NCI-H1694 treated with DMSO at 0.1 percent for 48 hours (cell line): ENCODE measurements at places on chromosomes 7 and 10.
A peak's percentile ranks its signal among the peaks of the same experiment; 100 is the strongest.

DNA sequence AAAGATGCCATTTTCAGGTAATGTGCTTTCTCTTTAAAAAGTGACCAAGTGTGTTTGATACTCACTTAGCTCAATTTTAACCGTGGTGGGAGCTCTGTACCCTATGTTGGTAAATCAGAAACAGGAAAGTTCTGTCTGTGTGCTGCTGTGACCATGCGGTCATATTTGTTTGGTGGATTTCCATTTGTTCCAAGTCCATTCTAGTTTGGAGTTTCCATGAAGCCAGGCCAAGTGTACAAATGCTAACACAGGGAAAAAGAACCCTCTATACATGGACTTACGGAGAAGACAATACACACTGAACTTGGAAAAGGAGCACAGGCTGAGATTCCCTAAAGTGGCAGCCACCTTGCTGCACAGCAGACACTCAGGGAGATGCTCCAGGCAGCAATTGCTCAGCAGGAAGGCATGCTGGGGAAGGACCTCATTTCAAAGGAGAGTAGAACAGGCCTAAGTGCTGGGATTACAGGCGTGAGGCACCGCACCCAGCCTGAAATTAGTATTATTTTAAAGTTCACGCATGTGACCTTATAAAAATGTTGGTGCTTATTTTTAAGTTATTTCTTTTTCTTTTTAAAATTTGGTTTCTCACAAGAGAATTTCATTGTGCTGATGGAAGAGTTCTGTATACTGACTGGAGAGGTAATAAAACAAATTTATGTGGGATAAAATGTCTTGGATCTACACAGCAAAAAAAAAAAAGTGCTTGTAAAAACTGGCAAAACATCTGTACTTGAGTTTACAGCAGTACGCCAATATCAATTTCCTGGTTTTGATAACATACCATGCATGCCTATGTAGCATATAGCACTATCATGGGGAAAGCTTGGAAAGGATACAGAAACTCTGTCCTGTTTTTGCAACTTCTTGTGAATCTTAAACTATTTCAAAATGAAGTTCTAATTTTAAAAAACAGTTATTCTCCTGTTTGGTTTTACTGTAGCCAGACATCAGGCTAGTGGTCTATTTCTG, 436.2 kb downstream of the KCNMA1 start:
- DNase-seq: no peak

- DNase-seq: no peak
Observed at GRCh38 chr10:117796130-117796745, 250.5 kb downstream of the RAB11FIP2 start.

- DNase-seq: no peak
Observed at GRCh38 chr7:39757604-39758003, 134.2 kb downstream of the RALA start.

DNA sequence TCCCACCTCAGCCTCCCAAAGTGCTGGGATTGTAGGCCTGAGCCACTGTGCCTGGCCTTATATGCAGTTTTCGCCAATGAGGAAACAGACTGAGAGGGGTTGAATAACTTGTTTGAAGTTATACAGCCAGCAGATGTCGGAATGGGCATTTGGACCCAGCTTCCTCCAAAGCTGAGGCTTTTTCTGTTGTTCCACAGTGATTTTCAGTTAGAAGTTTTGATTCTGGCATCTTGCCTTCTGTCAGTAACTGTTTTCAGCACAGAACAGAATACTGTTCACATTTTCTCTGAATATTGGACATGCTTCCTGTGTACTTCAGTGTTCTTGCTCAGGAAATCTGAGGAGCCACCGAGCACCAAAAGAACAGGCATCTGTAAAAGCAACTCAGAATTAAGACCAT, 287.2 kb downstream of the CAMK1D start:
- no peak for DNase-seq

- no peak for DNase-seq
Observed at GRCh38 chr10:70191972-70192305, 21.6 kb upstream of the SAR1A start.

- no peak for DNase-seq
Observed at GRCh38 chr10:29150010-29150409, 138.9 kb upstream of the LYZL1 start.

DNA sequence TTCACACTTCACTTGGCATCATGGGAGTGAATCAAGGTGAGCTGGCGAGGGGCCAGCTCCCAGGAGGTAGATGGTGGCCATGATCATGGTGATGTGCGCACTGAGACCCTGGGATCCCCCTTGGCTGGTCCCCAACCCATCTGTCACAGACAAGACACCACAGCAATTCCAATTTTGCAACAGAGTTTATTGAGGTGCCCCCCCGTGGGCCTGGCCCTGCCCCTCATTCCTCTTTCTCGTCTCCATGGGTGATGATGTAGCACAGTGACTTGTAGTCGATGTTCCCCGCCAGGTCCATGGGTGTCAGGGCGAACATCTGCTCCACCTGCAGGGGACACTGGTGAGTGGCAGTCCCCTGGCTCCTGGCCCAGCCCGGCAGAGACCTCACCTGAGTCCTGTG, 2.4 kb downstream of the MYL7 start:
- DNase-seq: no peak

- no peak for DNase-seq
Observed at GRCh38 chr10:126736142-126736541, 65.6 kb upstream of the C10orf90 start.

DNA sequence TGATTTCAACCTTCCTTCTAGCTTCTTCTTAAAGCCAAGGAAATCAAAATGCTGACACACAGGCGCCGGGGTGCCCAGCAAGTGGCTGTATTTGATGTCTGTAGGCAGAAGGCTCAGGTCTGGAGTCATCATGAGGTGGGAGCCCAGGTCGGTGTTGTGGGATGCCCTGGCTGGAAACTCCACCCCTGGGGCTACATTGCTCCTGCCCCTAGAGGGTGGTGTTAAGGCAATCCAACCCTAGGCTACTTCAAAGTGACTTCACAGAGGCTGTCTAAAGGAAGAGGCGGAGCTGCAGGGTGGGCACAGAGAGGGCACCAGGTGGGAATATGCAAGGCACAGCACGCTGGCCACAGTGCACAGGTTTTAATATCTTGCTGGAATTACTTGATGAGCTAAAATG, 200.9 kb downstream of the ADAM12 start:
- DNase-seq: no peak

GRCh38 chr10:124086787-124087671, 6.4 kb downstream of the CHST15 start:
- DNase-seq: no peak

GRCh38 chr7:16594676-16595075, 50.9 kb downstream of the ANKMY2 start:
- DNase-seq: no peak

DNA sequence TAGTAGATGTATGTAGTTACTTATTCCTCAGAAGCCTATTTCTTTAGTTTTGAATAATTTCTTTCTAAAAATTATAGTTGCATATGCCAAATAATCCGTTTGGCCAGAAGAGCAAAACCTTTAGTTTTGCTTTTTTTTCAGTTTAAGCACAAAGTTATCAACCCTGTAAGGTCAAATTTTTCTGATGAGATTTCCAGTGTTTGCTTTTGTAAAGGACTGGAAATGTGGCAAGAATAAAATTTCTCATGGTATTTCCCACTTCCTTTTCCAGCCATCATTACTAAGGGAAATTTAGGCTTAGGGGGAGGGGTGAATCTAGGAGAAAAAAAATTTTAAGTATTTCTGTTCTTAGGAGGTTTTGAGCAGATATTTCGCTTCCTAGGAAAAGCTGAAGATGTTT, 7.6 kb downstream of the CALD1 start:
- DNase-seq: no peak

DNA sequence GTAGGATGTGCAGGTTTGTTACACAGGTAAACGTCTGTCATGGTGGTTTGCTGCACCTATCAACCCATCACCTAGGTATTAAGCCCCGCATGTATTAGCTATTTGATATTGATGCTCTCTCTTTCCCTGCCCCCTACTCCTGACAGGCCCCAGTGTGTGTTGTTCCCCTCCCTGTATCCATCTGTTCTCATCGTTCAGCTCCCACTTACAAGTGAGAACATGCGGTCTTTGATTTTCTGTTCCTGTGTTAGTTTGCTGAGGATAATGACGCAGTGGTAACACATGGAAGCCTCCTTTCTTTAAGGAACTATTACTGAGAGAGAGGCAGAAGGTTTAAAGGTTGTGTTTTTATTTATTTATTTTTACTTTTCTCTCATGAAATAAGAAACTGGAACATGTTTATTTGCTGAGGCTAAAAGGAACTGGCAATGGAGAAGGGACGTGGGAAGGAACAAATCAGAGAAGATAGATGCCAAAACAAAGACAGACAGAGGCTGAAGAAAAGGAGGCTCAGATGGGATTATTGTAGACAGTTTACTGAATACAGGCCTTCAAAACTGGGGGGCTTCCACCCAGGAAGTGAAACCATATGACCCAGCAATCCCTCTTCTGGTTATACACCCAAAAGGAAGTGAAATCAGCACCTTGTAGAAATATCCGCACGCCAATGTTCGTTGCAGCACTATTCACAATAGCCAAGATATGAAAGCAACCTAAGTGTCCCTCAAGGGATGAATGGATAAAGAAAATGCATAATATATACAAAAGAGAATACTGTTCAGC, 556.3 kb downstream of the GRM8 start:
- peak; percentile 82 for DNase-seq

GRCh38 chr10:47189802-47190201, 110.2 kb upstream of the GDF10 start:
- no peak for DNase-seq

DNA sequence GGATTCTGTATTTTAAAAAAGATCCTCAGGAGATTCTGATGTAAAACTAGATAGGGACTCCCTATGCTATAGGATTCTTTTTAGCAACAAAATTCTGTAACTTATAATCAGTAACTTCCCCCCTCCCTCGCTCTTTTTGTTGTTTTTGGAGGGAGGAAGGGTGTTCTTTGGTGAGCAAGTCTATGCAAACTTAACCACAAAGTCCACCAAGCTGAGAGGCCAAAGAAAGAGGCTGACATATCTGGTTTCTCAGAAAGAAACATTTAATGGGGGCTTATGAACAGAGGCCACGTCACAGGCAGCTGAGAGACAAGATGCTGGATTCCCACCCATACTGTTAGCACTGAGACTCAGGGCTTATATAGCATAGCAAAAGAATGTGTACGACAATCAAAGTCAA, 14.3 kb upstream of the ABCB5 start:
- no peak for DNase-seq

GRCh38 chr10:103545366-103545765, 51.9 kb downstream of the NEURL1 start:
- DNase-seq: no peak

DNA sequence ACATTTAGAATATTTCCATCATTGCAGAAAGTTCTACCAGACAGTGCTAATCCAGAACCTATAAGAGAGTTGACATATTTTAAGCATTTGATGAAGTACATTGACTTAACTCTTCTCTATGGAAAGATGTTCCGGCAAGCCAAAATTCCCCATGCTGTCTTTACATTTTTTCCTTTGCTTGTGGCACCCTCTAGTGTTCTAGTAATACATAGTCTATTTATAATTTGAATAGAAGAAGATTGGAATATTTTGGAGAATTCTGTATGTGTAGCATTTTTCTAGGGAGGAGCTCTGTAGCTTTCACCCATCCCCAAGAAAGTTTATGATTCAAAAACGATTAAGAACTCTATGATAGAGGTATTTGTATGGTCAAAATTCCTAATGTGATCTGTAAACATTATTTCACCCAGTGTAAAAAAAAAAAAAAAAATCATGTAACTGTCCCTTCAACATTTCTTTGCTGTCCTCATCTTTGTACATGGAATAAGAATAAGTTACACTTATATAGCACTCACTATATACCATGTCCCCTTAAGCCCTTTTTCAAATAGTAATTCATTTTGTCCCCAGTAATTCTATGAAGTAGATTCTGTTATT, 33.2 kb downstream of the NRF1 start:
- peak; percentile 86 for DNase-seq

GRCh38 chr7:101804088-101804963, 13.1 kb upstream of the CUX1 start:
- DNase-seq: no peak

GRCh38 chr7:71694665-71695064, 562.7 kb downstream of the GALNT17 start:
- DNase-seq: no peak

- DNase-seq: no peak
Observed at GRCh38 chr10:69317175-69317604, 38.9 kb downstream of the HK1 start.

DNA sequence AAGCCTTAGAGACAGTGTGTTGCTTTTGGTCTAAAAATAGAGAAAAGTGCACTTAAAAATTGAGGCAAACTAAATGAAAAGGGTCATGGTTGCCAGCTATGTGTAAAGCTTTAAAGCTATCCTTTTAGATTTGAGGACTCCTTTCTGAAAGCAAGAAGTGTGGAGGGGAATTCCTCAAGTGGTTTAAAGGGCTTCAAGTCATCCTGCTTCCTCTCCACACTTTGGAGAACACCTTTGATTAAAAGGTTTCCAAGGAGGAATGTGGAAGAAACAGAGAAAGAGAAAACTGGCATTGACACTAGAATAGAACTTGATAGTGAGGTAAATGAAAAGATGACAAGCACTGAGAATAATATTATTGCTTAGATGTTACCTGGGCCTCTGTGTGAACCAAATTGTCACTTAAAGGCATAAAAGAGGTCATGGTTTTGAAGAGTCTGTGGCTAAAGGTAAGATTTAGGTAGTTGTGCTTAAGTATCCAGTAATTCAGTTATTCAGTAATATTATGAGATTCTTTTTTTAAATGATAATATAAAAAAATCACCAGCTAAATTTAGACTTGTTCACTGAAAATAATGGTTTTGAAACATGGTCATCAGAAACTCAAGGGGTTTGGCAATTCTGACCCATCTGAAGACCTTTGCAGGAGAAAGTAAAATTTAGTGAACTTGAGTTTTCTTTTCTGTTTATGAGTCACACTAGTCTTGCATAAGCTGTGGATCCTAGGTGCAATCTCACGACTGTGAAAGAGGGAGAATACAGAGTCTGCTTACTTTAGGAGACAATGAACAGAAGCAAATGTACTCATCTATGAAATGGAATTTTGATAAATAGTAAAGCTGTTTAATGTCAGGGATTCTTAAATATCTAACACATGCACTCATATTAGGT, 466.0 kb downstream of the KIF20B start:
- DNase-seq: no peak

GRCh38 chr7:156004265-156005201, 192.3 kb upstream of the SHH start:
- no peak for DNase-seq

- DNase-seq: no peak
Observed at GRCh38 chr10:1677307-1677939, 59.9 kb downstream of the ADARB2 start.

GRCh38 chr7:8751557-8752231, 318.3 kb downstream of the NXPH1 start:
- no peak for DNase-seq

DNA sequence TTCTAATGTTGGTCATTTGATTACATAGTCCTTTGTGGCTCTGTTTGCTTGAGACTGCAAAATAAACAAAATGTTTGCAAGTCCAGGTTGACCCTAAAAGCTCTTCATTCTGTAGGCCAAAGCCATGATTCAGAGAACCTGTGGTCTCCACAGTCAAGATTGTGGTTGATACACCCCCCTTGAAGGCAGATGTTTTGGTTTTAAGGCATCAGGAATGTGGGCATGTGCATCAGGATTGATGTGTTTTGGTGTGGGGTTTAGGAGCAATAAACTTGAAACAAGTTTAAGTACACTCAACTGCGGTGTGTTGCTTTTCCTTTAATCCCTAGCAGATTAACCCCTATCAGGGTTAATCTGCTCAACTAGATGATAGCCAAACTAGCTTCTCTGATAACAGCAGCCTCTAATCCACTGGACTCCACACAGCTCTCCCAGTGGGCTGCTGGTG, 379.1 kb upstream of the GALNT17 start:
- DNase-seq: no peak

GRCh38 chr10:51215951-51216834, 141.9 kb downstream of the PRKG1 start:
- no peak for DNase-seq
